ENCODE measurements at places on chromosomes 12 and 14. TPM values are rescaled to one million over a fixed set of nuclear protein-coding genes. Genes with fewer than 3 reads are reported as not detected.

The IRAK3 gene
- 8.6 TPM for total RNA-seq

DNA sequence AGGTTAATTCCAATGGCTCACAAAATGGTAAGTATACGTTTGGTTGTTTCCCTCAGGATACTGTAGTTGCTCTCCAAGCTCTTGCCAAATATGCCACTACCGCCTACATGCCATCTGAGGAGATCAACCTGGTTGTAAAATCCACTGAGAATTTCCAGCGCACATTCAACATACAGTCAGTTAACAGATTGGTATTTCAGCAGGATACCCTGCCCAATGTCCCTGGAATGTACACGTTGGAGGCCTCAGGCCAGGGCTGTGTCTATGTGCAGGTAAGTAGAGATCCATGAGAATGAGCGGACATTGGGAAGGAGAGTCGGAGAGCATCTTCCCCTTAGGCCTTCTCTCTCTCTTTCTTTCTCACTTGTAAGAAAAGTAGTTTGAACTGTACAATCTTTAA, 45.4 kb downstream of the A2ML1 start:
- H3K4me3 ChIP-seq: no peak overlapping the region
- no peaks in the 10 kb centered on the region for H3K4me1 ChIP-seq
- H3K27ac ChIP-seq: no peak overlapping the region
- H3K36me3 ChIP-seq: no peaks in the 10 kb centered on the region

DNA sequence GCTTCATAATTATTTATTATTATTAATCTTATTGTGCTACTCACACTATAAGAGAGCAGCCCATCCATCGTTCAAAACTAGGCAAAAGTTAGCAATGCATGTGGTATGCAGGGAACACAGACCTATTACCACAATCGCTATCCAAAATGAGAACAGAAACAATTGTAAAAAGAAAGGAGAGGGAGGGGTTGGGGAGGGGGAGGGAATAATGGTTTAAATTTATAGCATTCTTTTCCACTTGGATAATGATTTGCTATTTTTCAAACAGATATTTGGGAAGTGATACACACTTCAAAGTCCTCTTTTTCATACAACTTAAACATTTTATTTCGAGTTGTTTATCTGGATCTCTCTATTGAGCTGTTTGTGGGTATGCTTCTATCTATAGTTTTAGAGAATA, 248.6 kb upstream of the SOX5 start:
- no peak for DNase-seq
- no peaks in the 10 kb centered on the region for H3K4me1 ChIP-seq
- no peak overlapping the region for H3K4me3 ChIP-seq
- H3K27me3 ChIP-seq: no peaks in the 10 kb centered on the region
- H3K27ac ChIP-seq: no peak overlapping the region
- H3K36me3 ChIP-seq: no peaks in the 10 kb centered on the region

The SLC25A47 gene
- 454 TPM for total RNA-seq

- no peaks in the 10 kb centered on the region for H3K27me3 ChIP-seq
- no peaks in the 10 kb centered on the region for H3K4me1 ChIP-seq
- H3K4me3 ChIP-seq: no peak overlapping the region
- no peak for DNase-seq
- H3K27ac ChIP-seq: no peak overlapping the region
- no peaks in the 10 kb centered on the region for H3K36me3 ChIP-seq
Measured at GRCh38 chr12:25017336-25017735, 68.4 kb upstream of the BCAT1 start.

DNA sequence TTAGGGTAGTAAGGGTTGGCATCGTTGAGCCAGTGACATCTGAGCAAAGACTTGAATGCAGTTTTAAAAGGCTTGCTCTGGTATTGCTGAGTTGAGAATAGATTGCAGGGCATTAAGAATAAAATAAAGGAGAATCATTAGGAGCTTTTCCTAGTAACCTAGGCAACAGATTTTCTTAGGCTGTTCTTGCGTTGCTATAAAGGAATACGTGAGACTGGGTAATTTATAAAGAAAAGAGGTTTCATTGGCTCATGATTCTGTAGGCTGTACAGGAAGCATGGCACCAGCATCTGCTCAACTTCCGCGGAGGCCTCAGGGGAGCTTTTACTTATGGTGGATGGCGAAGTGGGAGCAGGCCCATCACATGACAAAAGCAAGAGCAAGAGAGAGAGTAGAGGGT, 97.4 kb downstream of the RAD51B start:
- DNase-seq: no peak
- H3K4me1 ChIP-seq: no peaks in the 10 kb centered on the region
- H3K4me3 ChIP-seq: no peak overlapping the region
- no peaks in the 10 kb centered on the region for H3K36me3 ChIP-seq
- no peak overlapping the region for H3K27ac ChIP-seq
- no peaks in the 10 kb centered on the region for H3K27me3 ChIP-seq

The SVOP gene
- not detected for total RNA-seq

The FOXN4 gene
- total RNA-seq: not detected

The LRRIQ1 gene
- 0.05 TPM for total RNA-seq

The ACVRL1 gene
- 7.9 TPM for total RNA-seq

Measured in liver (tissue), 10 donors.